ENCODE measurements at places on chromosomes 16 and 17.

DNA sequence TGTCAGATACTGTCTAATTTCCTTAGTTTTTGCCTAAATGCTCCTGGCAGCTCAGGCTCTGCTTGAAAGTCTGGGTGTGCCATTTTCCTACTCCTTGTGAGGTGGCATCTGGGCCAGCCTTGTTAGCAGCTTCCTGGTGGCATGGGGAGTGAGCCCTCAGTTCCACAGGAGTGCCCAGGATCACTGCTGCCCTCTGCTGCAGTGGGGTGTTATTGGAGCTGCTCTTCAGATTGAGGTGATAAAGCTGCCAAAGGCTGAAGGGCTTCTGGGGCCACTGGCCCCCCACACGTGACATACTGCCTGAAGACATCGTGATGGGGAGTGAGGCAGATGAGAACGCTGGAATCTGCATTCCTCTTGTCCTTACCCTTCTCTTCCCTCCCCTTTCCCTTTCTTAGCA is 27.4 kb downstream of the CEP95 start:
- DNase-seq = no peak

GRCh38 chr16:69057400-69058378 is 47.8 kb upstream of the HAS3 start:
- DNase-seq = peak; percentile 13

- no peak for DNase-seq
Measured at GRCh38 chr17:21286066-21286770, 1.7 kb downstream of the MAP2K3 start.

DNA sequence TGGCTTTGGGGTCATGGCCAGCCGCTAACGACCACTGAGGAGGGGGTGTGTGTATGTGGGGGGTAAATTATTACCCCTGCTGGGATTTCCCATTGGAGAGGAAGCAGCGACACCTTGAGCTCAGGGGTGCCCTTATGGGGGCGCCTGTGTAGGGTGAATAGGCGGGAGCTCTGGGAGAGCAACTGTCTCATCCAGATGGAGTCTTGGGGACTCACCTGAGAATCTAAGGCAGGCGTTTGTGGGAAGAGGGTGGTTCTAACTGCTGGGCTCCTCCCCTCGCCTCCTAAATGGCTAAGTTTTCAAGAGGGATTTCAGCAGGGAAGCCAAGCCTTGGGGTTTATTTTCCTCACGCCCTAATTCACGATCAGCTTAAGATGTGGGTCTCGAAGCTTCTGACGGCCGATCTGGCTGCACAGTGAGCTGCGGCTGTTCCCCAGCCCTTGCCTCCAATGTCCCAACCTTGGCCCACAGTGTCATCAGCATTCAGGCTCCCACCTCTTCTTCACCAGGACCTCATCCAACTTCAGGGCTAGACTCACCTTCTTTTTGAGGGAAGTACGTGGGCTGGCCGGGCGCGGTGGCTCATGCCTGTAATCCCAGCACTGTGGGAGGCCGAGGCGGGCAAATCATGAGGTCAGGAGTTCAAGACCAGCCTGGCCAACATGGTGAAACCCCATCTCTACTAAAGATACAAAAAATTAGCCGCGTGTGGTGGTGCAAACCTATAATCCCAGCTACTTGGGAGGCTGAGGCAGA is 136.9 kb upstream of the EEF2KMT start:
- no peak for DNase-seq

GRCh38 chr16:24150282-24150681 is 105.9 kb upstream of the CACNG3 start:
- DNase-seq = no peak

DNA sequence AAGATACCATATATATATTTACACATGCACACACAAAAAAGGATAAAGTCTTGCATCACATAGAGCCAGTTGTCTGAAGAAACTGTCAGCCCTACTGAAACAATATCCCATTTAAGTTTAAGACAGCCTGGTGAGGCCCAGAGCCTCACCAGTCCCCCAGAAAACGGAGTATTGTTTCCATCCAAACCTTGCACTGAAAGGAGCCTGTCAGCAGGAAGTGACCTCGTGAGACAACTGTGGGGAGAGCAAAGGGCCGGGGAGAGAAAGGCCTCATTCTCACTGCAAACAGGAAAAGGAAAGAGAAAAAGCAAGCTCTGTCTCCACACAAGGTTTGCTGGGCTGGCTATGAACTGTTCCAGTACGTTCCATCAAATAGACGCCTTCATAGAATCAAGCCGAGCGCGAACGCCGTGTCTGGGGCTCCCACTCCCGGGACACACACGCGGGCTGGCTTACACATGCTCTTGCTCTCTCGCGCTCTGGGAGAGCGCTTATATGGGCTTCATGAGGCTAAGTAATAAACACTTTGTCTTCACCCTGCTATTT is 44.4 kb upstream of the ZFHX3 start:
- no peak for DNase-seq

- no peak for DNase-seq
Measured at GRCh38 chr17:31743797-31744196, 115.2 kb downstream of the COPRS start.

- DNase-seq = no peak
Measured at GRCh38 chr16:49661465-49662187, 194.3 kb downstream of the ZNF423 start.

DNA sequence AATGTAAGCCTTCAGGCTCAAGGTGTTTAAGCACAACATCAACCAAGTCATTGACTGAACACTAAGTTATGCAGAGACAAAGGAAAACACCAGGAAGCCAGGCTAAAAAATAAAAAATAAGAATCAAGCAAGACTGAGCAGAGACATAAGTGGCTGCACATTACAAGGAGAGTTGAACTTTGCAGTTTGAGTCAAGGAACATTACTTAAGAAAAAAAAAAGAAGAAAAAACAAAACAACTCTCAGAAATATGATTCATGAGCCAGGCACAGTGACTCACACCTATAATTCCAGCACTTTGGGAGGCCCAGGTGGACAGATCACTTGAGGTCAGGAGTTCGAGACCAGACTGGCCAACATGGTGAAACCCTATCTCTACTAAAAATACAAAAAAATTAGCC is 168.1 kb downstream of the C16orf95 start:
- DNase-seq = no peak

DNA sequence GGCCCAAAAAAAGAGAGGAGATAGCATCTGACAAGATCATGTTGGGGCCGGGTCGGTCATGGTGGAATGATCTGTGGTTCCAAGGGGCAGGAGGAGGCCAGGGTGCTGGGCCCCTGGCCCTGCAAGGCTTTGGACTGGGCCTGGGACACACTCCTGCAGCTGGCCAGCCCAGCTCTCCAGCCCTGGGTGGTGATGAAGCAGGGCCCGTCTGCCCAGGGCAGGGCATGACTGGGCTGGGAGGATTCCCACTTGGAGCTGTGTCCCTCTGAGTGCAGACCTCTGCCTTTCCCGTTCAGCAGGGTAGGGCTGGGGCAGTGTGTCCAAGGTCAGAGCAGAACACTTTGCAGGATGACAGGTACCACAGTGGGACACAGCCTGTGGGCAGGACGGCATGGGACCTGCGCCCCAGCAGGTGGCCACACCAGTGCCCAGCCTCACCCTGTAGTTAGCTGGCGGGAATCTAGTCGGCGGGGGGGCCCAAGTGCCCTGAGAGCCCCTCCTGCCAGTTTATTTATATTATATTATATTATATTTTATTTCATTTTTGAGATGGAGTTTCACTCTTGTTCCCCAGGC is 27.6 kb upstream of the MYO15B start:
- no peak for DNase-seq

- no peak for DNase-seq
Measured at GRCh38 chr17:27628376-27628775, 2.6 kb upstream of the LGALS9 start.

GRCh38 chr16:3009568-3010390 is 2.9 kb upstream of the CLDN9 start:
- no peak for DNase-seq

- no peak for DNase-seq
Measured at GRCh38 chr16:72430121-72430520, 258.2 kb upstream of the PMFBP1 start.

GRCh38 chr17:50547736-50548083 is 736 bp downstream of the SPATA20 start:
- DNase-seq = no peak

DNA sequence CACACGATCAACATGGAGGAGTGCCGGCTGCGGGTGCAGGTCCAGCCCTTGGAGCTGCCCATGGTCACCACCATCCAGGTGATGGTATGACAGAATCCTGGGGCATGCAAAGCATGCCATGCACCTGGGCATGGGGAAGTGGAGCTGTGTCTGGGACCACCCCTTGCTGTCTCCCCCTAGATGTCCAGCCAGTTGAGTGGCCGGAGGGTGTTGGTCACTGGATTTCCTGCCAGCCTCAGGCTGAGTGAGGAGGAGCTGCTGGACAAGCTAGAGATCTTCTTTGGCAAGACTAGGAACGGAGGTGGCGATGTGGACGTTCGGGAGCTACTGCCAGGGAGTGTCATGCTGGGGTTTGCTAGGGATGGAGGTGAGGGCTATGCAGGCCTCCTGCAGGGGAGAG is 6.7 kb downstream of the IFI35 start:
- DNase-seq = no peak

- no peak for DNase-seq
Measured at GRCh38 chr17:48981927-48982539, 13.6 kb upstream of the GIP start.

DNA sequence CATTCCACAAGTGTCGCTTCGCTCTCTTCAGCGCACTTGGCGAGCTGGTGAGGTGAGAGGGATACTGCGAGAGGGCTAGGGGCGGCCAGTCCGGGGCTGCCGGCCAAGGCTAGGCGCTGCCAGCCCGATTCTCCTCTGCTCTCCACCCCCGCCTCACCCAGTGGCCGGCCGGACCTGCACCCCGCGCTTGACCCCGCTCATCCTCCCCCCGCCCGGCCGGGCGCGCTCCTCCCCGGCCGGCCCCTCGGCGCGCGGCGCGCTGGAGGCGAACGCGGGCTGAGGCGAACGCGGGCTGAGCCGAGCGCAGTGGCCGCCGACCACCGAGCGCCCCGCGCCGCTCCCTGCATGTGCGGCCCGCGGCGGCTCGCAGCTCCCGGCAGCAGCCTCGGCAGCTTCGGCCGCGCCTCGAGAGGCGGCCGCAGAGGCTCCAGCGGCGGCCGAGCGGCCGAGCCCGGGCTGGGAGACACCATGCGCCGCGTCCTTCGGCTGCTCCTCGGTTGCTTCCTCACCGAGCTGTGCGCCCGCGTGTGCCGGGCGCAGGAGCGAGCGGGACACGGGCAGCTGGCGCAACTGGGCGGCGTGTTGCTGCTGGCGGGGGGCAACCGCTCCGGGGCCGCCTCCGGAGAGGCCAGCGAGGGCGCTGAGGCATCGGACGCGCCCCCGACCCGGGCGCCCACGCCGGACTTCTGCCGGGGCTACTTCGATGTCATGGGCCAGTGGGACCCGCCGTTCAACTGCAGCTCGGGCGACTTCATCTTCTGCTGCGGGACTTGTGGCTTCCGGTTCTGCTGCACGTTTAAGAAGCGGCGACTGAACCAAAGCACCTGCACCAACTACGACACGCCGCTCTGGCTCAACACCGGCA is at the start of gene SHISA9:
Gene SHISA9 (plus strand): TSS at position 2 of the 865 bp plus-strand sequence.
- DNase-seq = no peak

- no peak for DNase-seq
Measured at GRCh38 chr16:13912891-13913290, 7.1 kb upstream of the ERCC4 start.

- DNase-seq = no peak
Measured at GRCh38 chr17:57666946-57667345, 78.2 kb downstream of the CCDC182 start.

GRCh38 chr17:77327566-77328464 is 187.0 kb downstream of the SEC14L1 start:
- no peak for DNase-seq

GRCh38 chr16:47612711-47613110 is 151.6 kb downstream of the PHKB start:
- no peak for DNase-seq

GRCh38 chr17:65537343-65537844 is 24.1 kb downstream of the AXIN2 start:
- DNase-seq = no peak

- DNase-seq = no peak
Measured at GRCh38 chr17:78504156-78504925, 72.9 kb downstream of the DNAH17 start.

GRCh38 chr17:75637143-75637538 is 3.9 kb downstream of the SMIM5 start:
- DNase-seq = no peak

DNA sequence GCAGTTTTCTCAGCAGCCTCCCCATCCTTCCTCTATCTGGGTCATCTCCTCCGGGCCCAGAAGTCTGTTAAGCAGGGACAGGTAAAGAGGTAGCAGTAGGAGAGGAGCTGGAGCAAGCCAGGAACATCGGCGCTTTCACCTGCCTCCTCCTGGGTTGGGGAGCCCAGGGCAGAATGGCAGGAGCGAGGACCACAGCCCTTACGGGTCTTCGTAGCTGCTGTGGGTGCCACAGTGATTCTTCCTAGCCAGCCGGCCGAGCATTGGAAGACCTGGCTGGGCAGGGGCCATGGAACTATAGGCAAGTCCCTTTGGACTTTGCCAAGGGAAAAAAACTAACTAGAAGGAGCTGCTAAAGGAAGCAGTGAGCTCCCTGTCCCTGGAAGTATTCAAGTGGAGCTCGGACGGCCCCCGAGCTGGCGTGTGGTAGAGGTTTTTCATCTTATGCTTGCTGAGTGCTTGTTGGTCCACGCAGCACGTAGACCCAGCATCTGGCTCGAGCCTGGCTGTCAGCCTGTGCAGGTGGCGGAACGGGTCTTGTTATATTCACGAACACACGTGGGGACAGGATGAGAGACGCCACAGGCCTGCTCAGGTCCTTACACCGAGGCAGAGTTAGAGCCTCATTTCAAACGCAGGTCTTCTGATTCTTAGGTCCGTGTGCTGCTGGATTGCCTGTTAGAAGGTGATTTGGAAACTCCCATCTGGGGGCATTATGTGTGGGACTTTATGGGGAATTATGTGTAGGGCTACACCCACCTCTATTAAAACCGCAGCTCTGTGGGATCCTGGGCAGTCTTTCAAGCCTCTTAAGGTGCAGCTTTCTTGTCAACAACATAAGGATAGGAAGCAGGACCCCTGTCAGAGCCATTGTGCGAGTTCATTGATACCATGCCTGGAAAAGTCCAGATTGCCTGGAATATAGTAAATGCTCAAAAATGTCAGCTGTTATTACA is 54.8 kb downstream of the OR1D5 start:
- no peak for DNase-seq

GRCh38 chr16:1978476-1979120 is 2.7 kb downstream of the NOXO1 start:
- no peak for DNase-seq

GRCh38 chr17:81150377-81151077 is 14.8 kb upstream of the PVALEF start:
- DNase-seq = no peak

- no peak for DNase-seq
Measured at GRCh38 chr16:89795676-89796075, 20.8 kb downstream of the FANCA start.

- peak; percentile 75 for DNase-seq
Measured at GRCh38 chr17:79388556-79389295, 222.1 kb downstream of the RBFOX3 start.

DNA sequence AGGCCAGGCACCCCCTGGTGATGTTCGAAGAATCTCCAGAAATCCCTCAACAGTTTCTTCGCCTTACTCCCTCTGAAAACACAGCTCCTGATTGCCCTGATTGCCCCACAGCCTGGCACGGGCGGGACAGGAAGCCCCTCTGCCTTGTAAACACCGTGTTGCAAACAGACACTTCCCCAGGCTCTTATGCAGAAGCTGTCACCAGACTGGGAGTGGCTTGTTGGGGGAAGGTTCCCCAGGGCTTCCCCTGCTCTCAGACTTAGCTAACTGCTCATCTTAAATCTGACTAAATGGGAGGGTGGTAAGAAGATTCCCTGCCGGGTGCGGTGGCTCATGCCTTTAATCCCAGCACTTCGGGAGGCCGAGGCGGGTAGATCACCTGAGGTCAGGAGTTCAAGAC is 11.2 kb downstream of the PIK3R5 start:
- DNase-seq = no peak

Data from GM12892 (cell line).